ENCODE measurements at places on chromosomes 3 and 15.
A peak's percentile ranks its signal among the peaks of the same experiment; 100 is the strongest.

GRCh38 chr3:98855806-98856400 lies 45.6 kb downstream of the DCBLD2 start:
- peaks cover 11% of the 10 kb centered on the region for H3K4me1 ChIP-seq
- no peak for DNase-seq
- peaks cover 17% of the 10 kb centered on the region for H3K36me3 ChIP-seq

DNA sequence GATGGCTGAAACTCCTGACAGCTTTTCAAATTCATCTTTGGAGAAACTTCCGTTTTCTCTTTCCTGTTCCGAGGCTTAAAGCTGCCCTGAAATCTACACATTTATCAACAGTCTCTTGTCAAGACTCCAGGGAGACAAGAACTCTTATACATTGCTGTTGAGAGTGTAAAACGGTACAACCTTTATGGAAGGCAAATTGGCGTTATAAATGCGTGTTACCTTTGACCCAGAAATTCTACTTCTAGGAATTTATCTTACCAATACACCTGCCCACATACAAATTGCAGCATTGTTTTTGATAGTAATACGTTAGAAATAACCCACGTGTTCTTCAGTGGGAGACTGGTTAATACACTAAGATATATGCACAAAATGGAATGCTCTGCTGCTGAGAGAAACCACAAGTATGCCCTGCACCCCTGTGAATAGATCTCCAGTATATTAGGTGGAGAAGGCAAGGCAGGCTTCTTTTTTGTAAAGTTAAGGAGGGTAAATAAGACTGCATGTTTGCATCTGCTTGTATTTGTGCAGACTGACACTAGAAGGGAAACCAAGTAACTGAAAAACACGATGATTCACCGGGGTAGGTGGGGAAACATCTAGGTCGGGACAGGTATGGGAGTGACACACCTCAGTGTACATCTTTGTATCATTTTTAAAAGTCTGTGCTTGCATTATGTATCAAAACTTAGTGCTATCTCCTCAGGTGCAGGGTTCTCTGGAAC lies 97.5 kb downstream of the IGF1R start:
- no peak for DNase-seq
- peaks cover 47% of the 10 kb centered on the region for H3K4me1 ChIP-seq
- no peak overlapping the region for H3K27ac ChIP-seq
- no peaks in the 10 kb centered on the region for H3K36me3 ChIP-seq
- no peak overlapping the region for H3K4me3 ChIP-seq
- H3K27me3 ChIP-seq = no peaks in the 10 kb centered on the region

DNA sequence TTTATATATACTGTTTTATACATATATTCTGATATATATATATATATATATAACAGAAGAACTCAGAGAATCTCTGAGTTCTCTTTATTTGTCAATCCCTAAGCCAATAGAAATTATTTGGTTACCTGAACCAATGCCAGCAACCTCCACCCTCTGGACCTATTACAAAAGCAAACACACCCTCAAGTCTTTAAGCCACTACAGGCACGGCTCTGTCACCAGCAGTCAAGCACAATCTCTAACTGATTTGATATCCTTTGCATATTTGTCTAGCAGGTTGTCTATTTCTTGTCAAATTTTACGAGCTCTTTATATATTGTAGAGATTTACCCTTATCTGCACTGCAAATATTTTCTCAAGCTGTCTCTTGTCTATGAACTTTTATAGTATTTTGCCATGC lies 66.6 kb upstream of the TOPAZ1 start:
- H3K27ac ChIP-seq = no peak overlapping the region
- H3K27me3 ChIP-seq = no peaks in the 10 kb centered on the region
- no peak overlapping the region for H3K4me3 ChIP-seq
- H3K36me3 ChIP-seq = no peaks in the 10 kb centered on the region
- peak; percentile 66 for DNase-seq

GRCh38 chr3:55292360-55292759 lies 194.7 kb downstream of the WNT5A start:
- H3K27ac ChIP-seq = no peak overlapping the region
- no peaks in the 10 kb centered on the region for H3K36me3 ChIP-seq
- H3K4me3 ChIP-seq = no peak overlapping the region
- no peaks in the 10 kb centered on the region for H3K4me1 ChIP-seq

GRCh38 chr3:4907643-4908432 lies 71.4 kb upstream of the BHLHE40 start:
- no peaks in the 10 kb centered on the region for H3K27me3 ChIP-seq
- no peaks in the 10 kb centered on the region for H3K36me3 ChIP-seq
- H3K4me1 ChIP-seq = peaks cover 21% of the 10 kb centered on the region

- H3K36me3 ChIP-seq = no peaks in the 10 kb centered on the region
- DNase-seq = no peak
- no peak overlapping the region for H3K27ac ChIP-seq
- no peaks in the 10 kb centered on the region for H3K27me3 ChIP-seq
- no peak overlapping the region for H3K4me3 ChIP-seq
Observed at GRCh38 chr3:89002191-89002590, 105.2 kb upstream of the EPHA3 start.

DNA sequence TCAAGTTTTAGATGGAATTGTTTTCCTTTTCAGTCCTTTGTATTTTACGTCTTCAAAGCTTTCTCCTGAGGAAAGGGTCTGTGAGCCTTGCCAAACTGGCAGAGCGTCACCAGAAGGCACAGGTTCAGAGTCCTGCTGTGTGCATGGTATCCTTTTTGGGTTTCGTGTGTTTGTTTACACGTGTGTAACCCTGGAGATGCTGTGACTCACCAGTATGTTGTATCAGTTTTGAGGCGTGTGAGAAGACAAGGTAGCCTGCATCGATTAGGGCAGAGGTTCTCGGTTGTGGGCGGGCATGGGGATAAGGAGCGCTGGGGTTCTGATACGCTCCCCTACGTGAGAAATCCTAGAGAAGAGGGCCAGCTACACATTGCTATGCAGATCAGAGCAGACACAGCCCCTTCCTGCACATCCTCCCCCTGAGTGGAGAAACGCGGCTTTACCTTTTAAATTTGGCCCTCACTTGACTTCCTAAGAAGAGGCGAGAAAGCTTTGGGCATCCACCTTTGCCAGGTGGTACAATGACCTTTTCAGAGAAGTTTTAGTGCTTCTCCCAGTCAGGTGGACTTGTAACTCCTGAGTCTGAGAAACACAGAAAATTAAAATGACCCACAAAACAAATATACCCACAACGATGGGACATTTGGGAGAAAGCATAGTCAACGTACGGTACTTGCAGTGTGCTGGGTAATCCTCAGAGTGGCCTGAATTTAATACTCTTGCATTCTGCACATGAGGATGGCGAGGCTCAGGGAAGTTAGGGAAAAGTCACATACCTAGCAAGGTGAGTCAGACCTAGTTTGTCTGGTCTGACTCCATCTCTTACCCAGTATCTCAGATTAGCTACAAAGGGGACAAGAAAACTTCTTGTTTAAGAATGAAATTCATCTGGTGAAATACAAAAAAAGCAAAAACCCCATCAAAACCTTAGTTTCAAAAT lies 38.1 kb downstream of the TRAK1 start:
- H3K27ac ChIP-seq = peak overlapping the region; percentile 8
- no peak overlapping the region for H3K4me3 ChIP-seq
- DNase-seq = no peak
- H3K4me1 ChIP-seq = peaks cover 10% of the 10 kb centered on the region

GRCh38 chr15:90270502-90271150 lies 5.2 kb downstream of the NGRN start:
- no peak overlapping the region for H3K27ac ChIP-seq
- peaks cover 61% of the 10 kb centered on the region for H3K36me3 ChIP-seq
- H3K4me3 ChIP-seq = no peak overlapping the region
- H3K4me1 ChIP-seq = peaks cover 63% of the 10 kb centered on the region
- DNase-seq = no peak

GRCh38 chr3:113630956-113631542 lies 65.4 kb downstream of the USF3 start:
- no peak for DNase-seq
- no peaks in the 10 kb centered on the region for H3K27me3 ChIP-seq
- no peak overlapping the region for H3K4me3 ChIP-seq

GRCh38 chr3:72572489-72573007 lies 275.7 kb downstream of the SHQ1 start:
- H3K4me1 ChIP-seq = no peaks in the 10 kb centered on the region
- H3K36me3 ChIP-seq = no peaks in the 10 kb centered on the region
- no peaks in the 10 kb centered on the region for H3K27me3 ChIP-seq
- no peak overlapping the region for H3K27ac ChIP-seq
- DNase-seq = no peak

DNA sequence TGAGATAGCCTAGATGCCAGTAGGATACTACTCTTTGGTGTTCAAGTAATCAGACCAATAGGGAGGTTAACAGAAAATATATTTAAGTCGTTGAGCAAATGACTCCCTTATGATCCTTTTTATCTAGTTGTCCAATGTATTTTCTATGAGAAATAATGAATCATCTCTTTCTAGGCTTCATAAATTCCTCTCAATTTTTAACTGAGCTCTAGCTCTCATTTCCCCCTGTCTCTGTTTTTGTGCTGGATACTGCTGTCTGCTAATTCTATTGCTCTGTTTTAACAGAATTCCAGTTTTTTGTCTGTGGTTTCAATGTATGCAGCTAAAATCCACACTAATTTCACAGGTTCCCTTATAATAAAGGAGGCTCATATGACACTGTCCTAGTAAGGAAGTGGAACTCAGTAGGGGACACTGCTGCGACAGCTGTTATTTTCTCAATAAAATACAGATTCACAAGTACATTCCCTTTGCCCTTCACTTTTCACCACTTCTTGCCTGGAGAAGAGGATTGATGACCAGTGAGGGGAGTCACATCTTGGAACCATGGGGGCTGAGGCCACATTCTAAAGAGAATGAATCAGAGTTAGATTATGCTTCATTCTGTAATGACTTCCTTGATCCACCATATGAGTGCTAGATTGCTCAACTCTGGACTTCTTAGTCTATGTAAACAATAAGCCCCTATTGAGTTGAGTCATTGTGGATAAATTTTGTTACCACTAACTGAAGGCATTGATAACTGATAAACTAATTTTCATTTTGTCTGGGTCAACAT lies 558.7 kb upstream of the KCNMB2 start:
- no peak overlapping the region for H3K27ac ChIP-seq
- no peak for DNase-seq
- H3K4me3 ChIP-seq = no peak overlapping the region
- H3K36me3 ChIP-seq = no peaks in the 10 kb centered on the region
- no peaks in the 10 kb centered on the region for H3K27me3 ChIP-seq
- H3K4me1 ChIP-seq = peaks cover 20% of the 10 kb centered on the region
